ENCODE measurements at places on chromosomes 5 and 9.

- DNase-seq, result no peak
Observed at GRCh38 chr9:114363424-114363823, 24.4 kb downstream of the AKNA start.

DNA sequence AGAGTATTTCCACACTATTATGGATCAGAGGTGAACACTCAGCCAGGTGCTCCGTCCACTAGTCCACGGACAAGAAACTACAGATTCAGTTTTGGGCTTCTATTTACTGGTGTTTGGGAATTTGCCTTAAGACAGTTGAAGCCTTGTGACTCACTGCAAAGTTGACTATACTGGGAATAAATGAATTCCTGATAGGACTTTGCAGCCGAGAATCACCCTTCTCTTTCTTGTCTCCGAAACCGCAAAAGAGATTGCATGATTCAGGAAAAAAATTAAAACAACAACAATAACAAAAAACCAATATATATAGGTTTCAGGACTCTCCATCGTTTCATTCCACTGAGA is 716 bp downstream of the TMEM171 start:
- DNase-seq, result no peak

DNA sequence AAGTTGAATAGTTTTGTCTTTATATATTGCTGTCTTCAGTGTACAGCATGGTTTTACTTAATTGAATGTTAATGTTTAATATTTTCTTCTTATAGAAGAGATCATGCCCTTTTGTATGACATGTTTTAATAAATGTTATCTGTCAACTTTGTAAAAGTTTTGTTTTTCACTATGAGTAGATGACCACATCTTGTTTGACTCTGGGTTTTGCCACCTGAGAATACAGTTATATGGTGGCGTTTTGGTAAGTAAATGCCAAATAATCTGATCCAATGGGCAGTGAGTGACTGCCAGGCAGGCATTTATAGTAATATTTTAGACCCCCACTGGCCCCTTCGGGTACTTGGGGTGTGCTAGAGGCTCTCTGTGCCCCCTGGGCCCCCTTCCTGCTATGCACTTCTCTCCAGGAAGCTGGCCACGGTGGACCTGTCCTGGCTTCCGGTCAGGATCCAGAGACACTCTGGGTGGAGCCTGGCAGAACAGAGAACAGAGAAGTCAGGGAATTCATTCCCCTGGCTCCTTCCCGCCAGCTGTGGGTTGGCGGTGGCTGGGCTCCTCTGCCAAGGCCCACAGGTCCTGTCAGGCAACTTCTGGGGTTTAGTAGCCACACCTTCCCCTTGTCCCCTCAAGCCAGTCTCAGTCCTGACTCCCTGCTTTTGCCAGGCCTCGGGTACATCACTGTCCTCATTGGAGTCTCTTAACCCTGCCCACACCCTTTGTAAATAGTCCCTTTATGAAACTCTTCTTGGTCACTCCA is 22.2 kb upstream of the ZBTB34 start:
- DNase-seq, result no peak

DNA sequence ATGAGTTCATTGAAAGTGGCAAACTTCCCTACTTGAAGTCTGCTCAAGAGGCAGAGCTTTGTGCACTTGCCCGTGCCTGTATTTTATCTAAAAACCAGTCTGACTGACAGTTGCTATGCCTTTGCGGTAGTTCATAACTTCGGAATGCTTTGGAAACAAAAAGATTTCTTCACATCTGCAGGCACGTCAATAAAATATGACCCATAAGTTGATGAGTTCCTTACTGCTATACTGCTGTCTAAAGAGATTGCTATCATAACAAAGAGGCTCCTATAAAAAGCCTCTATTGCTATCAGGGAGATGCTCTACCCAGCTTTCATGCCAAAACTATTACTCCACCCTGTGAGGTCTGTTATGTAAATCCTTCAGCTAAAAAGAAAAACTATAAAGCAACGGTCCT is 25.4 kb upstream of the RNF20 start:
- DNase-seq, result no peak

- DNase-seq, result no peak
Observed at GRCh38 chr5:141941779-141942178, 16.2 kb downstream of the PCDH12 start.

DNA sequence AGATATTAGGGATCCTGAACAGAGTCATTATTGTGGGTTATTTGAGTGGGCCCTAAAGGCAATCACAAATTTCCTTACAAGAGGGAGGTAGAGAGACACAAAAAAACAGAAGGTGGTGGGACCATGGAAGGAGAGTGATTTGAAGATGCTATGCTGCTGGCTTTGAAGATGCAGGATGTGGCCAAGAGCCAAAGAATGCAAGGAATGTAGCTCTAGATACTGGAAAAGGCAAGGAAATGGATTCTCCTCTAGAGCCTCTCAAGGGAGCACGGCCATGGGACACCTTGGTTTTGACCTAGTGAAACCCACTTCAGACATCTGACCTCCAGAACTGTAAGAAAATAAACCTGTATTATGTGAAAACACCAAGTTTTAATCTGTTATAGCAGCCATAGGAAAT is 53.8 kb downstream of the TTC39B start:
- no peak for DNase-seq
